ENCODE measurements at places on chromosomes 12 and 14.

DNA sequence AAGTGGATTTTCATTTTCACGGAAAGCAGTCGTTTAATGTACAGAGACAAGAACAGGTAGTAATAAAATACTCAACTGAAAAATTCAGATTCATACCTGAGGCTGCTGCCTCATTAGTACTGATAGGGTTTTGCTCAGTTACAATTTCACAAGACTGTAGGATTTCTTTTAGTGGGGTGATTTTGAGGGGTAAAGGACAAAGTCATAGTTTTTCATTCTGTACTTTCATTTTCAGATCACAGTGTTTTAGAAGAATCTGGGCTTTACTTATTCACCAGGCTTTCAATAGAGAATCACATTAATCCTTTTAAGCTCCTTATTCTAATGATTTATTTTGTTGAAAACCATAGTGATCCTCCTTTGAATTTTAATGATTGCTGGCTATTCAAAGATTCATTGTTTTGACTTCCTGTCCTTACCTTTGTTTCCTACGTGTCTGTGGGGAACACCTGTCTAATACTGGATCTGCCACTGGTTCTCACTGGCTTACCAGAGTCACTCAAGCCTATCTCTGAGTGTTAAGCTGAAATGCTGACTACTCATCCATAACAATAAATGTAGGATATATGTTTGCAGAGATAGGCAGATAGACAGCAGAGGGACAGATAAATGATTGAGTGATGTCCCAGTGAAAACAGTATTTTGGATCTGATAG, 243.8 kb upstream of the NPAS3 start:
- no peak for DNase-seq

- DNase-seq: no peak
These were observed 25.9 kb downstream of the SLC11A2 start for GRCh38 chr12:51000245-51000644.

- no peak for DNase-seq
These were observed 48.2 kb downstream of the FOXN3 start for GRCh38 chr14:89368490-89369477.

GRCh38 chr12:58607805-58608204, 312.5 kb downstream of the LRIG3 start:
- no peak for DNase-seq

- no peak for DNase-seq
These were observed 39.1 kb downstream of the AREL1 start for GRCh38 chr14:74673768-74674167.

DNA sequence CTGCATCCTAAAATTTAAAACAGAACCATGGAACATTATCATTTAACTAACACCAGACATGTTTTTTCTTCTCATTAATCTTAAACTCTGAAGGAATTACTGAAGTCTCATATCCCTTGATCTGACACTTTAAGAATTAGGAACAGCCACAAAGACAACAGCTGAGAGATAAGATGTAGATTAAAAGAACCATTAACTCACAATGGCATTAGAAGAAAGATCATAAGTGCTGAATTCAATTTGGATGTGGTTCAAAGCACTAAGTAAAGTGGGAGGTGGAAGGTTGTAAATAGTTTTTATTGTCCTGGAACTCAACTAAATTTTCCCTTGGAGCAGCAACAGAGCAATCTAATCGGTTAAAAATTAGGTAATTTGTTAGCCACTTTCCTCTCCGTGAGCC, 199.0 kb upstream of the ATP2B1 start:
- no peak for DNase-seq
